ENCODE measurements at places on chromosomes 13 and 19. TPM values are rescaled to one million over a fixed set of nuclear protein-coding genes. Genes with fewer than 3 reads are reported as not detected.
A peak's percentile ranks its signal among the peaks of the same experiment; 100 is the strongest.

The ERICH6B gene
- not detected for total RNA-seq

The SH2D3A gene
- total RNA-seq, result 0.65 TPM

The FUT2 gene
- not detected for total RNA-seq

The CGB2 gene
- not detected for total RNA-seq

The DENND1C gene
- total RNA-seq, result 1.9 TPM

- no peak for DNase-seq
Observed at GRCh38 chr19:56821675-56822074, 18.9 kb downstream of the PEG3 start.

- DNase-seq, result peak; percentile 61
Observed at GRCh38 chr19:14072535-14073260, at the start of gene MISP3. MISP3 (plus strand) TSS chr19:14072786; CDS start chr19:14073310, 524 bp downstream.

The DZIP1 gene
- 7.6 TPM for total RNA-seq

GRCh38 chr19:18489627-18490184 lies 32.2 kb downstream of the ELL start:
- no peak for DNase-seq

The NLRP11 gene
- total RNA-seq, result not detected

- DNase-seq, result peak; percentile 57
Observed at GRCh38 chr19:52200044-52200443, 10.2 kb downstream of the PPP2R1A start.

DNA sequence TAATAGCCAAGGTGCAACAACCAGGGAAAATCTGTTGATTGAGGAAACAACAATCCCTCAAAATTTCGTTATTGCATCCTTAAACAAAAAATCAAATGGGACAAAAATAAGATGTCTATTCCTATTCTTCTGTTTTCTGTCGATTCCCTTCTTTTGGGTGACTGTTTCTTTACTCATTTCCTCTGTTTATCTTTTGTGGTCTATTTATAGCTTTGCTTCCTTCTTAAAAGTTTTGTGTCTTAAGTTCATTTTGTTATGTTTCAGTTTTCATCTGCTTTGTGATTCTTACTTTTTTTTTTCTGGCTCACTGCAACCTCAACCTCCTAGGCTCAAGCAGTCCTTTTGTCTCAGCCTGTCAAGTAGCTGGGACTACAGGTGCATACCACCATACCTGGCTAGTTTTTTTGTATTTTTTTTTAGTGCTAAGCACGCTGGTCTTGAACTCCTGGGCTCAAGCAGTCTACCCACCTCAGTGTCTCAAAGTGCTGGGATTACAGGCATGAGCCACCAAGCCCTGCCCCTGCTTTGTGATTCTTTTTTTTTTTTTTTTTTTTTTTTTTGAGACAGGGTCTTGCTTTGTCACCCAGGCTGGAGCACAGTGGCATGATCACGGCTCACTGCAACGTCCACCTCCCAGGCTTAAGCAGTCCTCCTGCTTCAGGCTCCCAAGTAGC lies 10.4 kb downstream of the ZNF146 start:
- no peak for DNase-seq

The CACNG8 gene
- 0.29 TPM for total RNA-seq

The CYP4F2 gene
- total RNA-seq, result not detected

GRCh38 chr13:49938921-49939320 lies 2.8 kb upstream of the SPRYD7 start:
- DNase-seq, result no peak

DNA sequence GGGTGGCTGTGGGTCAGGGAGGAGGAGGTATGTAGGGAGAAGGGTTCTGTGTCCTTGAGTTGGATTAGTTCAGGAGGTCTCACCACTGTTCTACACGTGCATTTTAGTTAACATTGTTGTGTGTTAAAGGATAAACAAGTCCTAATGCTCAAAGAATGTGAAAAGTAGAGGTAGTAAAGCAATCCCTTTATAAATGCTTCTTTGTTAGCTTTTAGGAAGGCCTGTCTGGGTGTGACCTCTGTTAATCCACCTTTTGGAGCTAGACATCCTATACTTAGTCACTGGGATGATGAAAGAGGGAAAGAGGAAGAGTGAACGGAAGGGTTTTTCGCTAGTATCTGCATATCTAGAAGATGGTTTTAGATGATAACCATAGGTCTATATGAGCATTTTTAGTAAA lies 42.2 kb upstream of the FLT1 start:
- DNase-seq, result no peak

- no peak for DNase-seq
Observed at GRCh38 chr19:42634409-42635232, 39.9 kb upstream of the CEACAM8 start.

The CSNK1G2 gene
- total RNA-seq, result 34.6 TPM

- DNase-seq, result no peak
Observed at GRCh38 chr13:42688821-42689220, 92.6 kb upstream of the FAM216B start.

DNA sequence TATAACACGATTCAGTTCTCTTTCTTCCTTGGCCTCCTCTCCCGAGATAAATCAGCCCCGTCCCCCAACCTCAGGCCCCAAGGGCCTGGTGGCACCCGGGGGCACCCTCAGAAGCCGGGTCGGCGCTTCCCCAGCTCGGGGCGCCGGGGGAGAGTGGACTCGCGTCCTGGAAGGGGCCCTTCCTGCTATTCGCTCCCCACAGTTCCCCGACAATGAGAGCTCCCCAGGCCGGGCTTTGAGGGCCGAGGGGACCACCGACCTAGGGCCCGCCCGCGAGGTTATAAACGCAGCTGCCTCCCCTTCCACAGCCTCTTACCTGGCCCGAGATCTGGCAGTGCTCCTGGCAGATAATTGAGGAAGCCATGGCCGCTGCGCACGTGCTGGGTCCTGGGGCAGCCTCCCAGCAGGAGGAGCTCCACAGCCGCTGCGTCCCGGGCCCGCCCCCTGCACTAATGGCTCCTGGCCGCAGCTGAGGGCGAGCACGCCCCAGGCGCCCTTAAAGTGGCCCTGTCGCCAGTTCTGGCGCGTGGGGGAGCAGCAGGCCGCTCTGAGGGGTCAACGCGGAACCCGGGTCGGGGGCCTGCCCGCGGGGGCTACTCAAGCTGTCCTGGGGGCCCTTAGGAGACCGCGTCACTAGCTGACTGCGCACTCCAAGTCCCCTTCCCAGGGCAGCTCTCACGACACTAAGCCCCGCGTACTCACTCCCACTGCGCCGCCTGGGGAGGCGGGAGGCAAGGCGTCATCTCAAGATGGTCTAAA lies at the start of gene SOHLH2:
TSS of gene SOHLH2 (minus strand) at position 394 of the 759 bp plus-strand sequence. CDS start at position 364, 30 bp downstream.
- DNase-seq, result no peak

The ZNF772 gene
- 13.3 TPM for total RNA-seq

The TSC22D1 gene
- 68.5 TPM for total RNA-seq

- no peak for DNase-seq
Observed at GRCh38 chr13:97353927-97354675, 79.9 kb upstream of the RAP2A start.

DNA sequence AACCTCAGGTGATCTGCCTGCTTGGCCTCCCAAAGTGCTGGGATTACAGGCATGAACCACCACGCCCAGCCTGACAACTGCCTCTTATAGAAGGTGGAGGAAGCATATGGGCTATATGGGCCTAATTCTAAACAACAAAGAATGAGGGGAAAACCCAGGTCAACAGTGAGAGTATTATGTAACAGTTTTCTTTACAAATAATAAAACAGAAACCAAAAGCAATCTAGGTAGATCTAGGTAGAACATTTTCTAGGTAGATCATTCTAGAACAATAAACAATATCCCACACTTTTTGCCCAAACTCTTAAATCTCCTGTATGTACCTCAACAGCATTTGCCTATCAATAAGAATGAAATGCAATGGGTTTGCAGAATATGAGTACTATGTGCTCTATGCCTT lies 267.4 kb downstream of the ABCC4 start:
- no peak for DNase-seq

DNA sequence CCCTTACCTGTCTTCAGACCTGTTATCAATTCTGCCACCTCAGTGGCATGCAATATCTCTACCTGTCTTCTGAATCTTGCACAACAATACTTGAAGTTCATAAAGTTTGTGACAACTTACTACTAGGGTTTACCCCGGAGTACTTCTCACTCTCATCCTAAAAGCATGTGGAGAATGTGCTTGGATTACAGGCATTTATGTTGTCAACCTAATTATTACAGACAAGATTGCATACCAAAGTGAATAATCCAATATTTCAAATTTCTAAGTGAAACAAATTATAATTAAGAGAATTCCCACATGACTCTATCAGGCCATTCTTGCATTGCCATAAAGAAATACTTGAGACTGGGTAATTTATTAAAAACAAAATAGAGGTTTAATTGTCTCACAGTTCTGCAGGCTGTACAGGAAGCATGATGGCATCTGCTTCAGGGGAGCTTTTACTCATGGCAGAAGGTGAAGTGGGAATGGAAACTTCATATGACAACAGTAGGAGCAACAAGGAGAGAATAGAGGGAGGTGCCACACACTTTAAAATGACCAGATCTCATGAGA lies 661.0 kb upstream of the SPRY2 start:
- DNase-seq, result no peak

GRCh38 chr13:42950181-42950580 lies 41.9 kb downstream of the EPSTI1 start:
- no peak for DNase-seq

The PSG3 gene
- total RNA-seq, result not detected

DNA sequence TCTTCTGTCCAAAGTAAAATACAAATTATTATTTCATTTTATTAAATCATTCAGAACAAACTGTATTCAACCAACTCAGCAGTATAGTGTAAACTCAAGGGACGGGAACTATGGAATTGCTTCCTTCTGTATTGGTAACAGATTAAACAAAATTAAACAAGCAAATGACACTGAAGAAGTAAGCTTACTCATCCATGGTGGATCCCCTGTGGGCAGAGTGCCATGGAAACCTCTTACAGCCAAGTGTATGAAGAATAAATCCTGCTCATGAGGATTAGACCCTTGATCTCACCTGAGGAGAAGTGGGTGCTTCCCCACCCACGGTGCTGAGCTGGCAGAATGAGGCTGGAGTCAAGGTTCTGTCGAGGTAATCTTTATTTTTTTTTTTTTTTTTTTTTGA lies 18.0 kb upstream of the RFXAP start:
- no peak for DNase-seq

- no peak for DNase-seq
Observed at GRCh38 chr13:66553391-66553790, 676.7 kb downstream of the PCDH9 start.

The RETN gene
- 1.6 TPM for total RNA-seq

GRCh38 chr19:45135176-45135885 lies 25.5 kb downstream of the NKPD1 start:
- DNase-seq, result no peak

The KLK3 gene
- total RNA-seq, result not detected

GRCh38 chr13:49679246-49679645 lies 12.0 kb downstream of the EBPL start:
- no peak for DNase-seq

GRCh38 chr19:3404324-3405260 lies 38.2 kb downstream of the NFIC start:
- DNase-seq, result peak; percentile 92

The LRRC8E gene
- 0.88 TPM for total RNA-seq

DNA sequence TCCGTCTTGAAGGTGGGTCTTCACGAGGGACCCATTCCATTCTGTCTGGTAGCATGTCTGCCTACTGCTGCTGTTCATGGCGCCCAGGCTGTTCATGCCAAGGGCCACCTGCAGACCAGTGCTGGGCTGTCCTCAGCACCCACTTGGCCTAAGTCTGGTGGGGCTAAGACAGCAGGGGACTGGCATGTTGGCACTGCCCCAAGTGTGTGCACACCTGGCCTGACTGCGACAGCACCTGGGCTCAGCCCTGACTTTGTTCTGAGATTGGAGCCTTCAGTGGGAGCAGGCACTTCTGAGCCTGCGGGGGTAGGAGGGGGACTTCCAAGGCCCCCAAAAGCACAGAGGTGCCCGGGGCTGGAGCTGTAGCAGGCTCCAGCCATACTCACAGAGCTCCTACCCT lies 250.8 kb upstream of the EDNRB start:
- no peak for DNase-seq

GRCh38 chr19:2460245-2460644 lies 3.5 kb upstream of the LMNB2 start:
- DNase-seq, result no peak

DNA sequence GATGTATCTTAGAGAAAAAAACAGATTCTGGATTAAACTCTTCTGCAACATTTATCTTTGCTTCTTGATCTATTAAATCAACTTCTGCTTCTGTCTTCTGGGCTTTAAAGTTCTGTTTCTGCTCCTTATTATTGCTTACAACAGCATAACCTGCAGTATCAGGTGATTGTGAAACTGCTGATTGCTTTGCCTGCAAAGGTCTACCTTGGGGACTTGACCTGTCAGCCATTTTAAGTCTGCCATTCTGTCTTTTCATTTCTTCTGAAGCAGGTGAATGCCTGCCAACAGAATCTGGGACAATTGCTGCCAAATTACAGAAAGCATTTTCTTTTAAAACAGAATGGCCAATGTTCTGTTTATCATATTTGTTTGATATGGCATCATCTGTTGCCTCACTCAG lies 31.1 kb downstream of the TEX30 start:
- DNase-seq, result no peak

DNA sequence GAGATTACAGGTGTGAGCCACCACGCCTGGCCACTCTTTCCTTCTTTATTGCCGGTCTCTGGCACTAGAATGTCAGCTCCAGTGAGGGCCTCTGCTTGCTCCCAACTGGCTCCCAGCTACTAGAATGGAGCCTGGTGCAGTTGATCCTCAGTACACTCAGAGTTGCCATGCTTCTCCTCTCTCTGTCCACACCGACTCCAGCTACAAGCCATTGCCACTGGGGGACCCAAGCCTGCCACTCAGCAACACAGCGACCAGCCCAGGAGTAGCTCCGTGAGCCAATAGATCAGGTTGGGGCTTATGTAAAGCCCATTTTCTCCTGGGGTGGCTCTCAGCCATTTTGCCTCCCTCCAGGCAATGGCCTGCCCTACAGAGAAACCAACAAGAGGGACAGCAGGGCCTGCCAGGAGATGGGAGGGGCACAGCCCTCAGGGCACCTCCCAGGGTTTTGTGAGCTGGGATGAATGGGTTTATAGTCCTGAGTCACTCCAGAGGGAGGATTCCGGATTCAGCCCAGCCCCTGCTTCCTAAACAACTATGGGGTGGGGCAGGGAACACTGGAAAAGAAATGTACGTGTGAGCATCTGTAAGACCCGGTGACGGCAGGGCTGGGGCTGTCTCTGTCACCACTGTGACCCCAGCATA lies 36.5 kb downstream of the OPA3 start:
- peak; percentile 45 for DNase-seq

DNA sequence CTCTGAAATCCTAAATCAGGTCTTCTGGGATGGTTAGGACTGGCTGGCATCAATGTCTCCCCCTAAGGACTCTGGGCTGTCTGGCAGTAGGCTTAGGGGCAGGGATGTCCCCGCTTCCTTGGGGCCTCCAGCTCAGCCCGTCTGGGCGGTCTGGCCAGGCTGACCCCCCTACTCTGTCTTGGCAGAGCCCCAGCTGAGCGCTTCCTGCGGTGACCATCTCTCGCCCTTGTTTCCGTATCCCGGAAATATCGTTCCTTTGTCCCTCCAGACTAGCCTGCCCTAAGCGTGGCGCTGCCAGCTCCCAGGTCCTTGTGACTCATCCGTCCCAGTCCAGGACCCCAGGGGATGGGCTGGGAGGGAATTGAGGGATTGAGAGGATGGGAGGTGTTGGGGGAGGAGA lies 11.3 kb downstream of the GTPBP3 start:
- DNase-seq, result peak; percentile 87

The CEACAM19 gene
- 6.2 TPM for total RNA-seq
